IMR-90 (cell line): ENCODE measurements at places on chromosomes 3 and 15. TPM values are rescaled to one million over a fixed set of nuclear protein-coding genes. Genes with fewer than 3 reads are reported as not detected.

DIPK2A gene
- total RNA-seq = 14.0 and 31.7 TPM in 2 replicates

- DNase-seq = peak; percentile 67
Measured at GRCh38 chr3:169034401-169034800, 629.1 kb downstream of the MECOM start.

ABHD10 gene
- 53.9 and 57.2 TPM in 2 replicates for total RNA-seq

- no peak for DNase-seq
Measured at GRCh38 chr3:2078821-2079220, 19.8 kb upstream of the CNTN4 start.

INKA1 gene
- total RNA-seq = 2.3 and 2.8 TPM in 2 replicates

GRCh38 chr3:155244699-155245098, 48.8 kb downstream of the STRIT1 start:
- no peak for DNase-seq

DNA sequence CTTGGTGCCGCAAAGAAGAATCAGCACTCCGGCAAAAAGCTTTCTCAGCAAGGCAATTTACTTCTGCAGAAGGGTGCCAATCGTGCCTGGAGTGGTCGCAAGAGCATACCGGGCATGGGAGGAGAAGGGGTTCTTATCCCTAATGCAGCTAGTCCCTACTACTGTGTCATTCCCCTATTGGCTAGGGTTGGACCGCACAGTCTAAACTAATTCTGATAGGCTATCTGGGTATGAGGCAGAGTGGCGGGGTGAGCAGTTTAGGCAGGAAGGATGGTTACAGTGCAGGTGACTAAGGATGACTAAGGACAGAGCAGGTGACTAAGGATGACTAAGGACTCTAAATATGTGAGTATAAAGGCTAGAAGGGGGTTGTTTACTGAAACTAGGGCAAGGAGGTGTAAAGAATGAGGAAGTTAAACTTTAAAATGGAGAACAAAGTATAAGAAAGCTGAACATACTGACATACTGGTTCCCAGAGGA, 52.9 kb downstream of the PGBD4 start:
- peak; percentile 49 for DNase-seq

DNA sequence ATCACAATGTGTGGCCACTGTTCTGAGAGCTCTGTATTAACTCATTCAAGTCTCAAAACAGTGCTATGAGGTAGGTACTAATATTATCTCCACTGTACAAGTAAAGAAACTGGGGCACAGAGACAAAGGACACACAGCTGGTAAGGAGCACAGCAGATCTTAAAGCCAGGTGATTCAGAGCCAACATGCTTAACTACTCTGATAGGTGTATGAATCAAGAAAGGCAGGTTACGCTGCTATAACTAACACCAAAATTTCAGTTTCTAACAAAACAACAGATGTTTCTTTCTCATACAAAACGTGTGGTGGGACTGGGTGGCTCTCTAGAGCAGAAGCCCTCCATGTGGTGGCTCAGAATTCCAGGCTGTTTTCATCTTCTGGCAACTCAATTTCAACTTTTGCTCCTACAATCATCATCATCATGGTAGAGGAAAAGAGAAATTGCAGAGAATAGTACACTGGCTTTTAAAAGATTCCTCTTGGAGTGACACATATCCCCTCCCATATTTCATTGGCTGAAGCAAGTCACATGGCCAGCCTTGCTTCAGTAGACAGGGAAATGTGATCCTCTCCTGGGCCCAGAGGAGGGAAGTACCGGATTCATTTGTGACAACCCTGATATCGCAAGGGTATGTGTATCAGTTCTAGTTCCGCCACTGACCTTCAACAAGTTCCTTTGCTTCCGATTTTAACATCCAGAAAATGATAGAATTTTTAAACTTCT, 126.2 kb upstream of the PTX3 start:
- DNase-seq = no peak
